ENCODE measurements at places on chromosomes 7 and 10. TPM values are rescaled to one million over a fixed set of nuclear protein-coding genes. Genes with fewer than 3 reads are reported as not detected.

MLXIPL gene
- polyA plus RNA-seq, result 195 TPM

BICC1 gene
- 6.2 TPM for polyA plus RNA-seq

INMT gene
- 10.1 TPM for polyA plus RNA-seq

- no peak overlapping the region for H3K27ac ChIP-seq
- no peak overlapping the region for H3K4me3 ChIP-seq
- H3K27me3 ChIP-seq, result no peaks in the 10 kb centered on the region
- no peak for DNase-seq
Observed at GRCh38 chr7:111475959-111476358, 86.3 kb downstream of the IMMP2L start.

- no peak overlapping the region for H3K4me3 ChIP-seq
- no peaks in the 10 kb centered on the region for H3K27me3 ChIP-seq
- no peaks in the 10 kb centered on the region for H3K4me1 ChIP-seq
- H3K36me3 ChIP-seq, result no peaks in the 10 kb centered on the region
- DNase-seq, result no peak
- H3K27ac ChIP-seq, result no peak overlapping the region
Observed at GRCh38 chr7:124643311-124643811, 122.2 kb downstream of the GPR37 start.

- H3K4me3 ChIP-seq, result no peak overlapping the region
- H3K27me3 ChIP-seq, result no peaks in the 10 kb centered on the region
Observed at GRCh38 chr7:133723044-133723443, 404.1 kb upstream of the LRGUK start.

DNA sequence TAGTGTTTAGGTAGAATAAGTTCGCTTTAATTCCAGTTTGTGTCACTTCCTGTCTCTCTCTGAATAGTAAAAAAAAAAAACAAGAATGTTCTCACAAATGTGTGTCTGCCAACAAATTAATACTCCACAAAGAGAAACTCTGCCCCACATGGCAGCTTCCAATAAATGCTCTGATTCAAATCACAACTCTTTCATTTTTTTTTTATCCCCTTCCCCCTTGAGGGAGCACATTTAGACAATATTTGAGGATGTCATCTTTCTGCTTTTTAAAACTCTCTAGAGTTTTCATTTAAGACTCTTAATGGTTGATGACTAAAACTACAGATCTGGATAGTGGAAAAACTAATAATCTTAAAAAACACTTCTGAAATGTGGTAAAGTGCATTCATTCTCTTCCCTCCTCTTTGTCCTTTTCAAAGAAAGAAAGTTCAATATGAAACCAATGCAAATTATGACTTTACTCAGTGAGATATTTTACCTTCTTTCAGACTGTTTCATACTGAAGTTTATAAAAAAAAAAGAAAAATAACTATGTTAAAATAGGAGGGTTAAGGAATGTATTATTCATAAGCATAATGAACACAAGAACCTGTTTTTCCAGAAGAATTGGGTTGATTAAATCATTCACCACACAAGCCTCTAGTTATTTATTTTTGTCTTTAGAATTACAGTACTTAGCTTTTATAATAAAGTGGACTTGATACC, 42.3 kb downstream of the ARID5B start:
- no peaks in the 10 kb centered on the region for H3K27me3 ChIP-seq
- H3K36me3 ChIP-seq, result peaks cover 16% of the 10 kb centered on the region
- H3K4me3 ChIP-seq, result no peak overlapping the region
- peak overlapping the region; percentile 51 for H3K27ac ChIP-seq
- H3K4me1 ChIP-seq, result peaks cover 12% of the 10 kb centered on the region

DNA sequence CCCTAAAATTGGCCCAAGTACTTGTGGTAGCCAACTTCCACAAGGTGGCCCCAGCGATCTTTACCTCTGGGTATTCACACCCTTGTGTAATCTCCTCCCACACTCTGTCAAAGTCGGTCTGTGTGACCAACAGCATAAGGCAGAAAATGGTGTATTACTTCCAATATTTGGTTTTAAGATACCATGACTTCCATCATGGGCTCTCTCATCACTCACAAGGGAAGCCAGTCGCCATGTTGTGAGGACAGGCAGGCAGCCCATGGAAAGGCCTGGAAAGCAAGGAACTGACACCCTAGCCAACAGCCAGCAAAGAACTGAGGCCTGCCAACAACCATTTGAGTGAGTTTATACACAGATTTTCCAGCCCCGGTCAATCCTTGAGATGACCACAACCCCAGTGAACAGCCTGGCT, 91.0 kb upstream of the KMT2E start:
- H3K36me3 ChIP-seq, result peaks cover 6% of the 10 kb centered on the region
- H3K4me3 ChIP-seq, result peak overlapping the region; percentile 72
- peaks cover 28% of the 10 kb centered on the region for H3K4me1 ChIP-seq
- peak overlapping the region; percentile 94 for H3K27ac ChIP-seq
- no peaks in the 10 kb centered on the region for H3K27me3 ChIP-seq

GRCh38 chr10:89042562-89042961, 52.0 kb downstream of the FAS start:
- DNase-seq, result peak; percentile 76
- H3K27ac ChIP-seq, result peak overlapping the region; percentile 54
- H3K36me3 ChIP-seq, result no peaks in the 10 kb centered on the region
- no peak overlapping the region for H3K4me3 ChIP-seq
- no peaks in the 10 kb centered on the region for H3K27me3 ChIP-seq
- peaks cover 4% of the 10 kb centered on the region for H3K4me1 ChIP-seq
